Renal cortical epithelial cell (primary cell): ENCODE measurements at places on chromosomes 13 and 19.
A peak's percentile ranks its signal among the peaks of the same experiment; 100 is the strongest.

DNA sequence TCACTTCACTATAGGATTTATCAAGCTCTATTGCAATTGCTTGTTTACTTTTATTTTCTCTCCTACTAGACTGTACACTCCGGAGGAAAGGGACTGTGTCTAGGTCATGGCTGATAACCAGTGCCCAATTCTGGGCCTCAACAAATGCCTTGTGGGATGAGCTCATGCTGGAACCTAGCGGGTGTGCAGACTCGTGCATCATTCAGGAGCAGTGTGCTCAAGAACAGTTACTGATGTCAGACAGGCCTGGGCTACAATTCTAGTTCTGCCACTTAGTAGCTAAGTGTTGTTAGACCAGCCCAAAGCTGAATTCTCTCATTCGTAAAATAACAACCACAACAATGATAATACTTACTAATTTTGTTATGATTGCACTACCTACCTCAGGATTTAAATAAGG, 95.4 kb downstream of the CYSLTR2 start:
- peak; percentile 41 for DNase-seq

DNA sequence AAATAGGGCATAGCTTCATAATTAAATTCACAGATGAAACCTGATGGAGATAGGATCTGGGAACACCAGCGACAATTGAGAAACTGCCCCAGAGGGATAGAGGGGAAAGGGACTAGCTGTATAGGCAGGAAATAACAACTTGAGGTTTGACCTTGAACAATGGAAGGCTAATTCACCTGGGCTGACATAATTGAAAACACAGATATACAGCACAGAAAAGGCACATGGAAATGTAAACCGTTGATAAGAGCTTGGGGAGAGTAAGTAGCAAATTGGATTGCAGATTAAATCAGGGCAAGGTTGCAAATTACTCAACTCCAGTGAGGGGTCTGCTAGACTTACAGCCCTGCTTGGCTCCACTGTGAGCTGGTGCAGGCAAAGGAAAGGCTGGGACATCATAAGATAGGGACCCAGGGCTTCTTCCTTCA, 246.7 kb downstream of the DLEU7 start:
- DNase-seq, result no peak

GRCh38 chr19:32318884-32319520, 26.4 kb upstream of the ZNF507 start:
- peak; percentile 9 for DNase-seq

DNA sequence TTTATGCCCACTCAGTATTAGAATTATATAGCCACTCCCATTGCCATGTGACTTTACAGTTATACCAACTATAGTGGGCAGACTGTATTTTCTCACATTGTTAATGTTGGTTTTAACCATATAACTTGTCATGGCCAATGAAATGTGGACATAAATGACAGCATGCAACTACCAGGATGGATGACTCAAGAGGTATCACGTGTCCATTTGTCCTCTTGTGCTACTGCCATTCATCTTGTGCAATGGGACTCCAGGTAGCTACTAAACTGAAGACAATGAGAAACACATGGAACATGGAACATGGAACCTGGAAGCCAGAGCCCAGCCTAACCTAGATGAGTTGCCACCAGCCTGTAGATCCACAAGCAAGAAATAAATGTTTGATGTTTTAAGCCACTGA, 242.7 kb upstream of the IPO5 start:
- no peak for DNase-seq
